Sciatic nerve (tissue), 2 donors: ENCODE measurements at places on chromosomes 1 and 21. TPM values are rescaled to one million over a fixed set of nuclear protein-coding genes. Genes with fewer than 3 reads are reported as not detected.

LDLRAD1 gene
- total RNA-seq = not detected

SPRR2E gene
- not detected for total RNA-seq

GRCh38 chr1:232590744-232591082 is 39.2 kb downstream of the SIPA1L2 start:
- DNase-seq = no peak

- DNase-seq = no peak
Observed at GRCh38 chr1:45348609-45348965, 8.3 kb upstream of the MUTYH start.

DNA sequence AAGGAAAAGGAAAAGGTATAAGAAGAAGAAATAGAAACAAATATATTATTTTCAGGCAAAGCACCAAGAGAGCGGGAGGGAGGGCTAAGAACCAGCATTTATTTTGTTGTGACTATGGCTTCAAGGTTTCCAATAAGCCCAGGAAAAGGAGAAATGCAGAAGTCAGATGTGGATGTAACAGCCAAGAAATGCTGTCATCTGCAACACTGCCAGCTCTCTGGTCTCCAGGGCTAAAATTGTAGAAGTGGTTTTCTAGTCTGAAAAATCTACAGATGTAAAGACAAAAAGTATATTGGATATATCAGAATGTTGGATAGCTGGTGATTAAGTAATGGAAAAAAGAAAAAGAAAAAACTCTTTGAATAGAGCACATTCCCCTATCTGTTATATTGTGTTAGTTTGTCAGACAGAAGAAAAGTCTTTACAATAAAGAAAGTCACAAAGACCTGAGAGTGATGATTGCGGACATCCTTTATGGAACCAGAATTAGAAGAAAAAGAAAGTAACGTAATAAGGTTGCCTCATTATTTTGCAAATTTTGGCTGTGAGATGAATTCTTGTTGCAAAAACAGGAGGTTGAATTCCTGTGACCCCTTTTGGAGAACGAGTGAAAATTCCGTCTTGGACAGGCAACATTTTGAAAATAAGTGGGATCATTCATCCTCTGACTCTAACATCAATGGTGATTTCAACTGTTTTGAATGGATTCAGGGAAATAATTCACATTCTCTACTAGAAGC is 938.1 kb downstream of the TTLL7 start:
- DNase-seq = no peak

GRCh38 chr21:46594276-46594675 is 10.6 kb downstream of the S100B start:
- no peak for DNase-seq

GRCh38 chr1:179121159-179121938 is 39.5 kb downstream of the TOR3A start:
- DNase-seq = no peak
